ENCODE measurements at places on chromosomes 2 and 18.

GRCh38 chr18:42187611-42188380 is 232.8 kb downstream of the PIK3C3 start:
- no peak for DNase-seq

DNA sequence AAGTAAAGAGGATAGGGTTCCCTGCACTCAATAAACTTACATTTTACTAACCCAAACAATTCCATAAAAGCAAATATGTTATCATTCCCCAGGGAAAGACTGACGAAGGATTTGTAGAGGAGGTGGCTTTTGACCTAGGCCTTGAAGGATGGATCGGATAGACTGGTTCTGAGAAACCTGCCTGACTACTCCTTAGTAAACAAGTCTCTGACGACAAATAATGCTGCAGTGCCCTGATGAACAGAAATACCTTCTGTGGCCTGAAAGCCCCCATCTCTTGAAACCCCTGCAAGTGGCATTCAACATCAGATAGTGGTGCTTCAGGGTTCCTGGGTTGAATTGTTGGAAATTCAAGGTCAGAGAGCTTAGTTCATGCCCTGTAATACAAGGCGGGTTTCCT is 19.2 kb downstream of the PRKCE start:
- no peak for DNase-seq

GRCh38 chr2:23506531-23507266 is 121.7 kb downstream of the KLHL29 start:
- DNase-seq, result no peak

- DNase-seq, result peak; percentile 85
Measured at GRCh38 chr2:240645801-240646175, 20.5 kb downstream of the GPR35 start.

GRCh38 chr2:19837235-19837766 is 64.5 kb downstream of the TTC32 start:
- DNase-seq, result peak; percentile 21

DNA sequence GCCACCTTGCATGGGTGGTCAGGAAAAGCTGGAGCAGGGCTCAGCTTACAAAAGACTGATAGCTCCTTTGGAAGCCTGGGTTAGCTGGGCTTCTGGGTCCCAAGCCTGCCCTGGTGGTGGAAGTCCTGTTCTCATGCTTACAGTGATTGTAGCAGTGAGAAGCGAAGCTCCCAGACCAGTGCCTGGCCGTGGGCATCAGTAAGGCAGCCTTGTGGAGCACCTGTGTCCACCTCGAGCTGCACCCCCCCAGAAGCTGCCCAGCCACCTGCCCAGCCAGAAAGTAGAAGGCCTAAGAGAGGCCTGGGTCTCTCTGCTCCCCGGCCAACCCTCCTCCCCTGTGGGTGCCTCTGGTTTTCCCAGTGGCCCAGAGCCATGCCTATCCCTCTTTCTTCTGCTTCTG is 10.5 kb downstream of the GLI2 start:
- no peak for DNase-seq

DNA sequence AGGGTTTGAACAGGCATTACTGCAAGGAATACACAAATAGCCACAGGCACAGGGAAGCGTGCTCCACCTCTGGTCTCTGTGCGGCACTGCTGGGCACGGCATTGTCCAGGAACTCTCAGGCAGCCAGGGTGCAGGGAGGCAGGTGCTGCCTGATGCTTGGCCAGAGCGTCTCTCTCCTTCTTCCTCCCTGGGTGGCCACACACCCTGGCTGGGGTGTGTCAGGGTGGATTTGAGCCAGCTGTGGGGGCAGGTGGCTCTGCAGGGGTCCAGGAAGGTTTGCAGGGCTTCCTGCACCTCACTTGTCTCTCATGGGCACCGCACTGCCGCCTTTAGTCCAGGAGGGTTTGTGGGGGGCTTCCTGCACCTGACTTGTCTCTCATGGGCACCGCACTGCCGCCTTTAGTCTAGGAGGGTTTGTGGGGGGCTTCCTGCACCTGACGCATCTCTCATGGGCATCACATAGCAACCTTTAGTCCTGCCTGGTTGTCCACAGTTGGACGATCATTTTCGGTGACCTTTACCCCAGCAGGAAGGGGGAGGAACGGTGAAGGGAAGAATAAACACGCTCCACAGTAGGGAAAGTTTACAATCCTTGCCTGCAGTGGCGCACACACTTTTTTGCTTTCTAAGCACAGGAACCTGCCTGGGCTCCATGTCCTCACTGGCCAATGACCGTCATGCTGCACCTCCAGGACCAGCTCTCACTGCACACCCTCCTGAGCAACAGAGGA is 332.9 kb downstream of the EIPR1 start:
- no peak for DNase-seq

- peak; percentile 95 for DNase-seq
Measured at GRCh38 chr2:128321784-128322714, 3.4 kb upstream of the HS6ST1 start.

DNA sequence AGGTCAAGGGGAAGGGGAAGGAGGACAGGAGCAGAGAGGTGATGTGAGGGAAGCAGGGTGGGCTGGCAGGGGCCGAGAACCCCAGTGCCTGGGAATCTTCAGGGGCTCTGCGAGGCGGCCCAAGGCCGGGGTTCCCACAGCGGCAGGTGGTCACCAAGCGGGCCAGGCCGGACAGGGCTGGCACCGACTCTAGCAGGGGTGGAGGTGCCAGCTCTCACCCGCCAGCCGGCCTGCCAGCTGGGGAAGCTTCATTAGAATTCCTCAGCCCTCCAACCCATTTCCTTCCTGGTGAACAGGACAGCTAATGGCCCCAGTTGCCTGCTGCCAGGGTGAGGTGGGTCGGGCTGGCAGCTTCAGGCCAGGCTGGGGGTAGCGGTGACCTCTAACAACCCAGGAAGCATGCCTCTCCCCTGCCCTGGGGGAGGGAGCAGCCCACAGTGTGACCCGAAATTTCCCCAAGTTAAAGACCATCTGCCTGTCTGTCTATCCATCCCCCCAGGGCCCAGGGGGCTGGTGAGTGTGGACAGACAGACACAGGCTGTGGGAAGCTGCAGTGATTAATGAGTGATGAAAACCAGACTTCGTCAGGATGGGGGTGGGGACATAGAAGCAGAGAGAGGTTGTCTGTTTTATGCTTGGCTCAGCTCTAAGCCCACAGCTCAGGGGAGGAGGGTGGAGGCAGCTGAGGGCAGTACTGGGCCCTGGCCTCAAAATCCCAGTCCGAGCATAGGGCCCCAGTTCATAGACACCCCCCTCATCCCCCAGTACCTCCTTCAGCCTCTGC is 144.1 kb downstream of the ZFP36L2 start:
- DNase-seq, result no peak

GRCh38 chr2:37688771-37689468 is 17.5 kb upstream of the CDC42EP3 start:
- DNase-seq, result no peak

DNA sequence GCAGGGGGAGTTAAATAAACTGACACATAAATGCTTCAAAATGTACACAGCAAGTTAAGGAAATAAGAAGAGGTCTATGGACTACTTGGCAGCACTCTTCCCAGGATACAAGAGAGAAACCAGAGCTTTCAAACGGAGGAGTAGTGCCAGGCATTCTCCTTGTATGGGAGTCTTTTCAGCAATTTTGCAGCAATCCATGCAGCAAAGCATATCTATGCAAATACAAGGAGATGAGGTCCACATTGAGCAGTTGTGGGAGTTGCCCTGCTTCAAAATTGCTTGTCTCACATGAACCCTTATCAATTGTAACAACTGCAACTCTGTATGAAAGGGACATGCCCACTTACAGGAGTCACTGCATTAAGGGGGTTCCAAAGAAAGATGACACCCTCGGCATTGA is 37.8 kb downstream of the SCN9A start:
- DNase-seq, result no peak

GRCh38 chr2:113012436-113013335 is 7.4 kb downstream of the IL36A start:
- DNase-seq, result no peak

GRCh38 chr2:236908439-236909192 is 177.1 kb upstream of the COPS8 start:
- DNase-seq, result peak; percentile 78

GRCh38 chr2:67322353-67323001 is 74.7 kb upstream of the ETAA1 start:
- DNase-seq, result no peak

- DNase-seq, result no peak
Measured at GRCh38 chr2:30346471-30347169, 100.4 kb upstream of the LCLAT1 start.

DNA sequence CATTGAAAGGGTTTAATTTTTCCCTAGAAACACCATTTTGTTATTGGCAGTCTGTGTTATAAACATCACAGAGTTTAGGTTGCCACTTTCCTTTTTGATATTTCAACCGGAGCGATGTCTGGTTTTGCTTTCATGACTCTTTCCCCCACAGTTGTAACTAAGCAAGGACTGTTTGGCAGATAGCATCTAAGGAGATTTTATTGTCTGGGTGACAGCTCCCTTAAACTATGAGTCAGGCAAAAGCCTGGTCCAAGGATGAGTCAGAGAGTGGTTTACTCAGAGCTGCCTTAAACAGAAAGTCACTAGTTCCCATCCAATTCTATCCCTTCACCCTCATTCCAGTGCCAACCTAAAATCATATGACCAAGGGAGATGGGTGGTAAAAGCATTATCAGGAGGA is 341.6 kb upstream of the VWC2L start:
- DNase-seq, result no peak

DNA sequence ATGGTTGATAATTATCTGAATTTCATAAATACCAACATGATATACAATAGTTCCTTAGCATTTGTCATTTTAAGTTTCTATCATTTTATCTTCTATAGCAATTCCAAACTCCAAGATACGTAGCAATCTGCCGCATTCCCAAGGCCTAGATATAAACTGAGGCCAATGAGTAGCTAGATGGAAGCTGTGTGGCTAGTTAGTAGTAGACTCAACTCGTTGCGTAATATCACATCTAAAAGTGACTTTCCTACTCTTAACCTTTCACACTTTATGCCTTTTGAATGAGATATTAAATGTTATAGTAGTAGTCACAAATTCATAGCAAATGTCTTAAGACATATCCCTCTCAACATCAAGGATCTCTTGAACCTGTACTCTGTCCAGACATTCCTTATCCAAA is 33.6 kb downstream of the WDSUB1 start:
- DNase-seq, result no peak

DNA sequence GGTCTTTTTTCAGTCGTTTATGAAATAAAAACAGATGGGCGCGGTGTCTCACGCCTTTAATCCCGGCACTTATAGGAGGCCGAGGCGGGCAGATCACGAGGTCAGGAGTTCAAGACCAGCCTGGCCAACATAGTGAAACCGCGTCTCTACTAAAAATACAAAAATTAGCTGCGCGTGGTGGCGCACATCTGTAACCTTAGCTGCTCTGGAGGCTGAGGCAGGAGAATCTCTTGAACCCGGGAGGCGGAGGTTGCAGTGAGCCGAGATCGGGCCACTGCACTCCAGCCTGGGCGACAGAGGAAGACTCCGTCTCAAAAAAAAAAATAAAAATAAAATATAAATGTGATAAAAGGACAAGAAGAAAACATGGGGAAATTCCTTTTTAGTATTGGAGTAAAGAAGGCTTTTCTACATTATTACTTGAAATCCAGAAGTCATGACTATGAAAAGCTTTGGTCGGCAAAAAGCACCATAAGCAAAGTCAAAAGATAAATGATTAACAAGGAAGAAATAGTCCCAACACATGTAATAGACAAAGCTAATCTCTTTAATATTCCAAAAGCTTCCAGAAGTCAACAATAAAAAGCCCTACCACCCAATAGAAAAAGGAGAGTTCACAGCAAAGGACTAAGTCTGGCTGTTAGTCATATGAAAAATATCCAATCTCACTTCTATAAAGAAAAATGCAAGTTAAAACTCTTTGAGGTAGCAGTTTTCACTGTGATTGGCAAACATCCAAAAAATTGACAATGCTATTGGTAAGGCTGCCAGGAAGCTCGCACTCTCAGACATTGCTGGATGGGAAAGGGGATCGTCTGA is 1.4 kb upstream of the FAM168B start:
- no peak for DNase-seq

GRCh38 chr2:203650860-203651613 is 55.4 kb upstream of the CD28 start:
- no peak for DNase-seq

DNA sequence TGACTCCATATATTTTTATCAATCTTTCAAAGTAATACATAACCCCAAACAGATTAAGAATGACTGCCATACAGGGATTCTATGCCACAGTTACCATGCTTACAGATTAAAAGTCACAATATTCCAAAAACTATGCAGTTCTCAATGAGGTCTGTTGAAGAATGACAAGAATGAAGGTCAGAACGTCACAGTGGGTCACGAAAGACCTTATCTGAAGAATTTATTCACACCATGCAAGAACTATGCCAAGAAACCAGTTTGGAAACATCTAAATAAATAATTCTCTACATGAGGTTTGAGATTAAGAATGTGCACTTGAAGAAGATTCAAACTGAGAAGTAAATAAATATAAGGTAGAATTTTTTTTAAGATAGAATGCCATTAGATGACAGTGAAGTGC is 253.3 kb downstream of the EXOC6B start:
- DNase-seq, result no peak

DNA sequence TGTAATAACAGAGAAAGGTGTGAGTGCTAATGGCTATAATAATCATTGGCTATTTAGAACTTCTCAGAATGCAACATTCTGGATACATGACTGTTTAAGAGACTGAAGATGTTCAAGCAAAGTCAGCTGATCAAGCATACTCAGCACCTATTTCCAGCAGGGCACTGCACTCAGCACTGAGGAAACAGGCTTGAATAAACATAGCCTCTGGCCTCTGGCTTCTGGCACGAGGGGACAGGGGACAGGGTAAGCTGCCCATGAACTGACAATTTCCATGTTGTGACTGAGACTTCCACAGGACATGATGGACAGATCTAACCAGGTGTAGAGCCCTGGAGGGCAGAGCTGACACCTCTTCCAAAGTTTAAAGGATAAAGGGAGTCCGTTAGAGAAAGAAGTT is 1.3 kb downstream of the MARCO start:
- no peak for DNase-seq

GRCh38 chr2:30914456-30914855 is 107.2 kb upstream of the CAPN13 start:
- DNase-seq, result no peak

GRCh38 chr18:68568364-68569155 is 146.3 kb downstream of the TMX3 start:
- no peak for DNase-seq

- DNase-seq, result no peak
Measured at GRCh38 chr2:228875152-228875900, 395.8 kb downstream of the PID1 start.
